ENCODE measurements at places on chromosomes 4 and X.

GRCh38 chr4:169774466-169775445 lies 17.0 kb upstream of the HPF1 start:
- no peak for DNase-seq

GRCh38 chrX:143017272-143017671 lies 8.5 kb upstream of the SPANXN4 start:
- DNase-seq: no peak

DNA sequence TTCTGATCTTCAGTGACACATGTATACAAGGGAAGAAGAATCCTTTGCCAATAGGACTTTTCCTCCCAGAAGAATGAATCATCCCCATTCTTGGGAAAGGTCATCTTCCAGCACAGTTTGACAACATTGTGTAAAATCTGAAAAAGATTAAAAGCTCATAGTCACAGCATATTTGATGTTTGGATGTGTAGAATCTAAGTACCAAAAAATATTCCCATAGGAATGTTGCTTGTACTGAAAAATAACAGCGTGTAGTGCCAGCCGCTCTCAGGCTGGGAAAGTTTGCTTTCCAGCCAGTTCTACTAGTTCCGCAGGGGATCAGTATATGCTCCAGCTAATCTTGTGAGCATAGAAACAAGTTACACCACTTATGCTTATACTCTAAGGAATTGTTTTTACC lies 74.7 kb upstream of the IL13RA1 start:
- no peak for DNase-seq

DNA sequence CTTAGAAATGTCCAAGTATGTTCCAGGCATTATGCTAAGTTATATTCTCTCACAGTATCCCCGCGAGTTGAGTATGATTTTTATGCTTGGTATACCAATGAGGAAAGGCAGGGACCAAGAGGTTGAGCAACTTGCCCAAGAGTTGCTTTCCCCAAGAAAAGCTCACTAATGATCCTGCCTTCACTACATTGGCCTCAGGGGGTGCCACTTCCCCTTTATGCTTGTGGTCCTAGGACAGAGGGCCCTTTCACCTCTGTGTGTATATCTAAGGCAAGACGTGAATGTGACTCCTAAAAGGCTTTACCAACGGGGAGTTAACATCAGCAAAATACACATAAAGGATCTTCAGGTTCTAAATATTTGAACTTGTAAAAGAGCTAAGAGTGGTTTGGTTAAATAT lies 164.4 kb upstream of the CPEB2 start:
- DNase-seq: no peak

- DNase-seq: no peak
Measured at GRCh38 chr4:84710548-84710947, 127.6 kb downstream of the CDS1 start.

GRCh38 chr4:6122496-6122895 lies 77.9 kb downstream of the JAKMIP1 start:
- DNase-seq: no peak

GRCh38 chr4:146959692-146960091 lies 14.0 kb upstream of the TTC29 start:
- no peak for DNase-seq

DNA sequence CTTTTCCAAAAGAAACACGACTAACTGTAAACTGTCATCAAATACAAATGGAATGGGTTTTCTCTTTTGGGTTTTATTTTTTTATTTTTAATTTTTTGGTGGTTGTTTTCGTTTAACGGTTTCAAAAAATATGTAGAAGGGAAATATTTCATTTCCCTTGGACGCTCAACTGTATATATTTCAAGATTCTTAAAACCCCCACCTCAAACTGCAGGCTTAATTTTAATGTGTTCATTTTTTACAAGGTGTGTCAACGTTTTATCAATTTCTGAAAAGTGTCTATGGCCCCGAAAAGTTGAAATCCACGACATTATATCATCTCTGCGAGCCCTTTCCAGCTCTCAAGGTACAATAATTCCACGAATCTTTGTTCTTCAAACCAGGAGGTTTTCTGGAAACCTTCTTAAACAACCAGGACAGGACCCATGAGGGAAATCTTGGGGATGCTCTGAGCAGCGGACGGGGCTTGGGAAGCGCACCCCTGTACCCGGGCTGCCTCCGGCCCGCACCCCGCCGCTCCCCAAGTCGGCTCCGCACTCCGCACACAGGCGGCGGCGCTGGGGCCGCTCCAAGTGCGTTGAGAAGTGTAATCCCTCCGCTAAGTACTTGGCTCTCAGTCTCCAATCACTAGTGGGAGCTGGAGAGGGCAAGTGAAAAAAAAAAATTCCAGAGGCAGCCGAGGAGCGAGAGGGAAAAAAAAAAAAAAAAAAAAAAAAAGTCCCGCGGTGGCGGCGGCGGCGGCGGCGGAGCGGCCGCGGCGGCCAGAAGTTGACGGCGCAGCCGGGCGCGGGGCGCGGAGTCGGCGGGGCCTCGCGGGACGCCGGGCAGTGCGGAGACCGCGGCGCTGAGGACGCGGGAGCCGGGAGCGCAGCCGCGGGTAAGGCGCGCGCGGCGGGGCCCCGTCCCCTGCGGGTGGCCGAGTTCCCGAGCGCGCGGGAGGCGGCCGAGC lies at the start of gene BMPR1B:
Gene BMPR1B, plus strand, starts transcription at position 764 of the 949 bp plus-strand sequence. CDS start 346,470 bp downstream, outside the sequence.
- no peak for DNase-seq

DNA sequence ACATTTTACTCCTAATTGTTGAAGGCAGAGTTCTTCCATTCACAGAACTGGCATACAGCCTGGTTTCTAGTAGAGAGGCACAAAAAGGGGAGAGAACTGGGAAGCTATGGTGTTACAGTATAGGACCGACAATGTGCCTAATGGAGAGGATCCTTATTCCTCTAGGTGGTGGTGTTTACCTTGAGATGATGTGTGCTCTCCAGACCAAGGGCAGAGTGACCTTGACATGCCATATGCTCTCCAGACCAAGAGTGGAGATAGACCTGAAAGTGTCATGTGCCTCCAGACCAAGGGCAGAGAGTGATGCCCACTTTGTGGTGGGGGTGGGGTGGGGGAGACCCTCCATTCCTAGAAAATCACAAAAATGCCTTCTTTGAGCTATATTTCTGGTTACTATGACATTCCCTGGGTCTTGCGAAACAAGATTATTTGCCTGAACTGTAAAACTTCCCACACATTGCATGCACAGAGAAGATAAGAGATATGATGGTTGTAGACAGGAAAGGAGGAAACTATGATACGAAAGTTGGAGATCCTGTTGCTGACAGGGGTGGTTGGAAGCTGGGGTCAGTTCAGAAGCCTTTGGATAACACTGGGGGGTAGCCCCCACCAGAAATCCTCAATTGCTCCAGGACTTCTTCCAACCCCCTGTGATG lies 119.7 kb downstream of the TEX13C start:
- no peak for DNase-seq

DNA sequence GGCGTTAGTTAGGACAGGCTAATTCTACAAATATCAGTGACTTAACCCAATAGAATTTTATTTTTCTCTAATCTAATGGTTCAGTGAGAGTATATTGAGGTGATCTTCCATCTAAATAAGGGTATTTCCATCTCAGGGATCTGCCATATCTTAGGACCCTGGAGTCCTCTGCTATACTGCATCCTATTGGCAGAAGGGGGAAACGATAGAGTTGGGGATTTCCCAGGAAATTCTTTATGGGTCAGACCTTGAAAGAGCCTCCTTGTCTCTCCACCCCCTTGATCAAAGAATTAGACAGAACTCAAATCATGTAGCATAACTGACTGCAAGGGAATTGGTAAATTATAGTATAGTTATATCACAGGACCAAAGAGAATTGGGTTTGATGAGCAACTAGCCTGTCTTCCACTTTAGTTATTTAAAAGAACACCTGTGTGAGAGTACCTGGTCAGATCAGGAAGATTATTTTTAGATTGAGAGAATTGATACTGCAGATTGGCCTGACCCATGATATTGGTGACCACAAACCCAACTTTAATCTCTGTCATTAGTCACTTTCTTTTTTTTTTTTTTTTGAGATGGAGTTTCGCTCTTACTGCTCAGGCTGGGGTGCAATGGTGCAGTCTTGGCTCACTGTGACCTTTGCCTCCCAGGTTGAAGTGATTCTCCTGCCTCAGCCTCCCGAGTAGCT lies 25.6 kb downstream of the SMARCA5 start:
- no peak for DNase-seq

- no peak for DNase-seq
Measured at GRCh38 chr4:137361756-137362470, 170.4 kb downstream of the PCDH18 start.

DNA sequence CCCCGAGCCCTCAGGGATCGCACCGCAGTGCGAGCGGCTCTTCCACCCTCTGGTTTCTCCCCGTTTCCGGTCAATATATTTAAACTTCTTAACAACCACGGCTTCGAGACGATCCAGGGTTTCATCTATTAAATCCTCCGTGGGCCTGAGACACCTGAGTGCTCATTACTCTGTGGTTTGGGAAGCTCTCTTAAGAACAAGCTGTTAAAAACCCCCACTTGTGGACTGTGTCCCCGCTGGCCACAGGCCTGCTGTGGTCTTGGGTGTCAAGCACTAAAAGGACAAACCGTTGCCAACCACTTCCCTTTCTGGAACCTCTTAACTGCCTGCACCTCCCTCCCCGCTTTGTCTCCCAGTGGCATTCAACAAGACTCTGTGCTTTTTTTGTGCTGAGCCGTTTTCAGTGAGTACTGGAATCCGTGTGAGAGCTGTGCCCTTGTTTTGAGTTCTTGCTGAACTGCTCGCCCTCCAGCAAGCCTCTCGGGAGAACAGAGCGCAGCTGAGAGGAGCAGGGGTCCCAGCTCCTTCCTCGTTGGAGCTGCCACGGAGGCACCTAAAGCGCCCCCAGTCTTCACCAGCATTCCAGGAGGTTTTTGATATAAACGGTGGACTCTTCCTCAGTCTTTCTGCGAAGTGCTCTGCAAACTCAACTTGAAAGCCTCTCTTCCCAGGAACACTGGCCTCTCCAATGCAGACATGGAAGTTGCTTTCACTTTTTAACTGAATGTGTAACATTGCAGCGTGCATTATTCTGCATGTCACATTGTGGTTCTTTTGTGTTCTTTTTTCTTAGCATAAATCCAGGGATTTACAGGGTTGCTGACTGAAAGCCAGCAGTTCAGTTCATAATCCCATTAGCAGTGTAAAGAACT lies 691 bp upstream of the IGFBP7 start:
- peak; percentile 41 for DNase-seq

Measured in activated CD8-positive, alpha-beta T cell treated with anti-CD3 and anti-CD28 coated beads, Interleukin-2, amount 10 ng/mL, durations not matched to agents 7 days and 5 days (primary cell).